ENCODE measurements at places on chromosomes 3 and 15. TPM values are rescaled to one million over a fixed set of nuclear protein-coding genes. Genes with fewer than 3 reads are reported as not detected.

PRSS50 gene
- total RNA-seq = 0.54 TPM

GRCh38 chr15:61621146-61621545 lies 392.0 kb upstream of the RORA start:
- no peak for ATAC-seq

- no peak for ATAC-seq
These were observed 58.8 kb upstream of the ARL6 start for GRCh38 chr3:97705764-97706163.

RAB6B gene
- total RNA-seq = 5.8 TPM

RETNLB gene
- not detected for total RNA-seq

- ATAC-seq = peak; percentile 73
These were observed 38.0 kb upstream of the CMTM8 start for GRCh38 chr3:32200490-32200889.

DNA sequence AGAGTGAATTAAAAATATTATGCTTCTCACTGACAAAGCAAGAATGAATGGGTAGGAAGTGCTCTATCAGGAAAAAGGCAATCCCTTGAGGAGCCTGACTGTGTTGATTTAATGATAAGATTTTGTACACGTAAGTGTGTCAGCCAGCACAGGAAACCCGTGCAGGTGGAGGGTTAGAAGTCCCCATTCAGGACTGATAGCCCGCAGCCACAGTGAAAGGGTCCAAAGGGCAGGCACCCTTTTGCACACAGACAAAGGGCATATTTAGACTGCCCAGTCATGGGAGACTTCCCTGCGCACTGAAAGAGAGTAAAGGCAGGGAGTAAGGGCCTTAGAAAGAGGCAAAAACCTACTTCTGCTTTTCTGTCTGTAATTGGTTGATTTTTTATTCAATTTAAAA lies 26.4 kb upstream of the SKIL start:
- no peak for ATAC-seq

- no peak for ATAC-seq
These were observed 560.6 kb downstream of the RSL24D1 start for GRCh38 chr15:54636147-54636546.

SYNPR gene
- total RNA-seq = not detected

NR1I2 gene
- not detected for total RNA-seq

- no peak for ATAC-seq
These were observed 20.1 kb upstream of the PTX3 start for GRCh38 chr3:157416347-157417087.

DNA sequence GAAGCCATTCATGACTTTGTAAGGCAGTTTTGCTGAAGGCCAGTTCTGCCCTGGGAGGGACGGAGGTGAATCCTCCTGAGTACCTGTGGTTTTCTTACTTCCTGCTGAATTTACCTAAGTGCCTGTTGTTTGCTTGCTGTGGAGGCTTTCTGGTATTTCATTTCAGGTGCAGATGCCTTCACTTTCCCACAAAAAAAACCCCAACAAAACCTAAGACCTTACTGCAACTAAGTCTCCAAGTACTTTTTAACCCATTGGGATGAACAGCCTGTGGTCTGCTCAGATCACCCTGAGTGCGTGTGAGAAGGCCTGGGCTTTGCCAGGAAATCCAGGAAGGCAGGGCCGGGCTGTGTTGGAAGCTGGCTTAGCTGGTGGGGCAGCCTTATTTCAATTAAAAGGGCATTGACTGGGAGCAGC lies 65.3 kb downstream of the IGF1R start:
- ATAC-seq = no peak

- ATAC-seq = no peak
These were observed 295.2 kb upstream of the THBS1 start for GRCh38 chr15:39285663-39286062.

DNA sequence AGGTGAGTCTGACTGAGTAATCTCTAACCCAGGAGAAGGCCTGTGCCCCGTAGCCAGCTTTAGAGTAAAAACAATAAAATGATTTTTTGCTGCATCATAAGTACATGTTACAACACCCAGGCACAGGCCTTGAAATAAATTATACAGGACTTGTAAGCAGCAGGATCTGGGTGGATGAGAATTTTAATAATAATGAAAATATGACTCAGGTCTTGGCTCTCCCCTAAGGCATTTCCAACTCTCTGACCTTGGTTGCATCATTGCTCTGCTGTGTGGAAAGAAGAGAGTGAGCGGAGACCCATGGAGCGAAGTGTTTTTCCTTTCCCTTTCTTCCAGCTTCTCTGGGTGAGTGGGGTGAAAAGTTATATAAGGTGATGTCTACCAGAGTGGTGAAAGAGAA lies 44.6 kb downstream of the EOMES start:
- peak; percentile 92 for ATAC-seq

DNA sequence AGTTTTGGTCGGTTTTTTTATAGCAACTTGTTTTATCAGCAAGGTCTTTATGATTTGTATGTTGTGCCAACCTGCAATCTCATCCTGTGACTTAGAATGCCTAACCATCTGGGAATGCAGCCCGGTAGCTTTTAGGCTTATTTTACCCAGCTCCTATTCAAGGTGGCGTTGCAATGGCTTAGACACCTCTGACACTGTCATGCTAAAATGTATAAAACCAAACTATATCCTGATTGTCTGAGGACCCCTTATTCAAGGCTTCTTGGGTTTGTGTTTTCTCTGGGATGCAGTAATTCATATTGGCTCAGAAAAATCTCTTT lies 209.0 kb upstream of the ALCAM start:
- ATAC-seq = no peak

GRCh38 chr3:101027286-101027685 lies 34.1 kb upstream of the ABI3BP start:
- ATAC-seq = no peak

DNA sequence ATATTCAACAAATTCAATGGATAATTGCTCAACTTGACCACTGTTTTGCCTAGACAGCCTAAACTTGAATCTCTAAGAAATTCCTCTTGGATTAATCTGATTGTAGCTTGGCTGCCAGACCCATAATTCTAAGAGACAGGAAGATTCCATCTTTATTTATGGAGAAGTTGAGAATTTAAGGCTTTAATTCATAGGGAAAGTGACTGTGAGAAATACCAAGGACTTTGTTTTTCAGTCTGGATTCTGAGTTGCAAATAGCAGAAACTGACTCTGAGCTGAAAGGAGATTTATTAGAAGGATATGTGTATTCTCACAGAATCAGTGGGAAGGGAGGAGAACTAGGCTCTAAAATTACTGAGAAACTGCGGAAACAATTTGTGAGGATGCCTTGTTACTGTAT lies 195.7 kb downstream of the OXSM start:
- no peak for ATAC-seq

DNA sequence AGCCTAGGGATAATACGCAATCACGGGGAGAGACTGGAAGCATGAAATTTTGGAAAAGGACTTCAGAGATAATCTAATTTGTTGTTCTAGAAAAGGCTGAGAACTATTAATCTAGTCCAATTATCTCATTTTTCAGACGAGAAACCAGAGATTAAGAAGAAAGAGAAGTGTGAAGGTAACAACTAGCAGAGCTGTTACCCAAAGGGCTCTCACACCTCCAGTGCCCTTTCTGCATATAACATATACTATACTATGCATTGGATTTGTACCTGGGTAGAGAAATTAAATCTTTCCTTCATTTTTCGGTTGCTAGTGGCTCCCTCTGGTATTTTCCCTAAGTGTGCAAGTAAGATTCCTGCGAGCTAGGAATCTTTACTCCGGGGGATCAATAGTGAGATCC lies 13.4 kb upstream of the TM4SF19 start:
- ATAC-seq = no peak

- no peak for ATAC-seq
These were observed 79.9 kb upstream of the HACD2 start for GRCh38 chr3:123664753-123665152.

IL16 gene
- 15.0 TPM for total RNA-seq

DNA sequence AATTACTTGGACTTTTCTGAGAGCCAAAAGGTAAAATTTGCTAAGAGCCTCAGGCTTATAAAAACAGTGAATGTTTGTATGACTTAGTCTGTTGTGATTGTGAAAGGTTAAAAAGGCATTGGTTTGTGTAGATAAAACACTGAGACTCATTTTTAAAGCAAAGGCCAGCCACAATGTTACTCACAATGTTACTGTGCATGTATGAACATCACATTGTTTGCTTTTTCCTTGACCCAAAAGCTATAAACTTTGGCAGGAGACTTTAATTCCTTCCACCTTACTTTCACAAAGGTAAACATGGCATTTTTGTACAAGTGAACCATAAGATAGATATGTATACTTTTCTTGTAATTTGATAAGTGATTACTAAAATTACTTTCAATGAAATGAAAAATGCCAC lies 70.5 kb downstream of the NPAP1 start:
- no peak for ATAC-seq

- no peak for ATAC-seq
These were observed 103.7 kb downstream of the P3H2 start for GRCh38 chr3:190016966-190017365.

GRCh38 chr3:198021320-198021719 lies 61.3 kb downstream of the LMLN start:
- ATAC-seq = no peak

- ATAC-seq = no peak
These were observed 14.4 kb upstream of the SEC13 start for GRCh38 chr3:10335190-10335738.

EPHA3 gene
- total RNA-seq = 20.4 TPM

DNA sequence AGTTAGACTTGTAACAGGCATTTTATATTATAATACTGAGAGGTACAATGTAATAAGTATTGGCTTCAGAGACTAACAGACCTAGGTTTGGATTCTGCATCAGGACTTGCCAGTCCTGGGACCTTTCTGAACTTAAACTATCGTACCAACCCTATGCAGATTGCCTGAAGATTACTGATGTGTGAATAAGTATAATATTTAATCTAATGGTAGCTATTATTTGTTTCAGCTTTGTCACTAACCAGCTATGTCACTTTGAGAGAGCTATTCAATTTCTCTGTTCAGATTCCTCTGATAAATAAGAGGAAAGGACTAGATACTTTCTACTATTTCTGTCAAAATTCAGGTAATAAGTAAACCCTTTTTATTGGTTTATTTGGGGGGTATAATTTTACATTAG lies 184.4 kb upstream of the NECTIN3 start:
- ATAC-seq = no peak

DNA sequence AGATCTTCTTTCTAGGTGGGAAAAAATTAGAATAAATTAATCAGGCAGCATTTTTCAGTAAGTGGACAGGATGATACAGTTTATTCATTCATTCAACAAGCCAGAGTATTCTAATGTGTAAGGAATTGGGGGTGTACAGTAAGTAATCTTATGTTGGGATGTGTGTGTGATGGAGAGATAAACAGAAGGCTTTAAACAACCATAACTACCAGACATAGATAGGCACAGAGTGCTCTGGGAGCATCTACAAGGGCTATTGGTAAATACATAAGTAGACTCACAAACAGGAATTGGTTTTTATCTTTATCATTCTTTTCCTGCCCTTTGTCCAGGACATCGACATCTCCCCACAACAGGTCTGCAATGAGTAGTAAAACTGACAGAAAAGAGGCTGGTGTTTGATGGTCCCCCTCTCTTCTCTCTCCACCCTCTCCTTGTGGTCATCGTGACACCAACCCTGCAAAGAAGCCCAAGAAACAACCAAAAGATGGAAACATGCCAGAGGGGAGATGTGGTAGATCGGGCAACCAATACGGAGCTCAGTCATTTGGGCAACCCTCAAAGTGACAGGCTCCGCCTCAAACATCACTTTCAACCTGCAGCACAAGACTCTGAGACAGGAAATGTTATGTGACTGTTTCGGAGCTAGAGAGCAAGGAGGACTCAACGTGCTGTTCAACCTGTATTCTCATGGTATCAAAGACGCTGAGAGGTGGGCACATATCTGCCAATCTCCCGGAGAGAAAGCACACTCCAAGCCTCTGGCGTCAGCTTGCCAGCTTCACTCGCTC lies 28.7 kb upstream of the B3GNT5 start:
- no peak for ATAC-seq

PLA2G4E gene
- total RNA-seq = not detected

- no peak for ATAC-seq
These were observed 2.8 kb upstream of the CCDC9B start for GRCh38 chr15:40343512-40343911.

DNA sequence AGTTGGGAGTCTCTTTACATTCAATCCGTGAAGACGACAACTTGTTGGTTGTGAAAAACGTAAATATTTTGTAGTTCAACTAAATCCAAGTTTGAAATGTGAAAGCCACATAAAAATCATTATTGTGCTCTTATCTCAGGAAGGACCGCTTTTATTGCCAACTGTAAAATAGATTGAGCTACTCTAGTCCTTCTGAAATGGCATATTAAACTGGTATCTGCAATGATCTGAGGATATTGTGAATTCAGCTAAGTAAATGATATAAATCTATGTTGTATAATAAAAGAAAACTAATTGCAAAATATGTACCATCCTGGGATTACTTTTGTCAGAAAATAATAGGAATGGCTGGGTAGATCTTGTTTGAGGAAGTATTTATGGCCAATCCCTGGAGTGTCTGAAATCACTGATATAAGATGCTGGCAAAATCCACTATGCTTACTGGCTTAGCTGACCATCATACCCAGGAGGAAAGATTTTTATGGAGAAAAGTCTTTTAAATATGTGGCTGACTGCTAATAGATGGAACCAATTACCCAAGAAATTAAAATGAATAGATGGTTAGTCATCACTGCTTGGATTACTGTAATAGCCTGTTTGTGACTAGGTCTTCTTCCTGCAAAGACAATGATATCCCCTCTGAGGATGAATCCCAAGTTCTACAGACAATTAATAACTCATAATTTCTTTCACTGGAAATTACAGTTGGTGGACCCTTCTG lies 191.8 kb downstream of the SEMA6D start:
- ATAC-seq = no peak

DNA sequence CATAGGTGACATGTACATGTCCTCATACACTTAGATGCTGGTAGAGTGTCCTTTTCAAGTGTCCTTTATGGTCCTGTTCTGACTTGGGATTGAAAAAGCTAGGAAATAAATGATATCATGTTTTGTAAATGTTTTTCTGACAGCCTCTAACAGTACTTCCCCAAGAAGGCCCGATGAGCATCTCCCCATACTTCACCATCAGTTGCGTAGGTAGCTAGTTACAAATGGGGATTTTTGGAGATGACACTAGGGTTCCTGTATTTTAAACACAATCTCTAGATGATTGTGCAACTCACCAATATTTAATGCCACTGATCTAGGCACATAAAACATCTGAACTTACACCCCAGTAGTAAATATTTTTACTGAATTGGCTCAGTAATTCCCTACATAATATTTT lies 27.8 kb downstream of the SLC25A26 start:
- no peak for ATAC-seq

GRCh38 chr15:59958288-59958687 lies 45.8 kb upstream of the FOXB1 start:
- no peak for ATAC-seq
